ENCODE measurements at places on chromosomes 11 and 22.

GRCh38 chr11:58391879-58392278 lies 14.8 kb downstream of the OR5B3 start:
- no peak for DNase-seq

DNA sequence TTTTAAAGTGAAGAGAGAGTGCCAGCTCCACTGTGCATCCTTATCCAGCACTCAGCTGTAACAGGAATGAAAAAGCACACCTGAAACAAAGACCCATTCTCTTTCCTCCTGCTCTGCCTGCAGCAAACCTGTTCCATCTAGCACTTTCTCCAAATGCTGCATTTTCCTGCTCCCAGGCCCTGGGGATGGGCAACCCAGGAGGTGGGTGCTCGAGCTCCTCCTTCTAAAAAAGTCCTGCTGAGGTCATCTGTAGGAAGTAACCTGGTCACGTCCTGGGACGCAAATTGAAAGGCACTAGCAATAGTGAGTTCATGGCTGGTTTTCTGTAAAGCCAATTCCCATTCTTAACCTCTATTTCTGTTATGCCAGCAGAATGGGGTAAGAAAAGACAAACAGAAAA lies 173.7 kb downstream of the MAML2 start:
- no peak for DNase-seq

- DNase-seq: no peak
These were observed 17.3 kb downstream of the TSPO start for GRCh38 chr22:43168471-43169309.

DNA sequence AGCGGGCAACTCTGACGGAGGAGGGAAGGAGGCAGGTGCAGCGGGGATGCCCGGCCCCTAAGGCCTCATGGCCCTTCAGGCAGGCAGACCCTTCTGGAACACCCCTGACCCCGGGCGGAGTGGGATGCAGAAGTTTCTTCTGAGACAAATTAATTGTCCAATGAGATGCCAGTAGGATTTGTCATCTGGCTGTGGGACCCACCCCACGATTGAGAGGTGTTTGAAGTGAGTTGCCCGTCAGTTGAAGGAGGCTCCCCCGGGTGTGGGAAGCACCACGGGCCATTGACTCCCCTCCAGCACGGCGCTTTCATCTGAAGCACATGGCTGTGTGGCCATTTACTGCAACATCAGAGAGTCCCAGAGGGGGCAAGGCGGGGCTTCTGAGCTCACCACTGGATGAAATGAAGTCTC lies 527.8 kb downstream of the BRD1 start:
- DNase-seq: no peak

GRCh38 chr11:93908689-93909088 lies 58.3 kb upstream of the VSTM5 start:
- DNase-seq: no peak

- DNase-seq: no peak
These were observed 16.2 kb upstream of the MFRP start for GRCh38 chr11:119362741-119363080.

DNA sequence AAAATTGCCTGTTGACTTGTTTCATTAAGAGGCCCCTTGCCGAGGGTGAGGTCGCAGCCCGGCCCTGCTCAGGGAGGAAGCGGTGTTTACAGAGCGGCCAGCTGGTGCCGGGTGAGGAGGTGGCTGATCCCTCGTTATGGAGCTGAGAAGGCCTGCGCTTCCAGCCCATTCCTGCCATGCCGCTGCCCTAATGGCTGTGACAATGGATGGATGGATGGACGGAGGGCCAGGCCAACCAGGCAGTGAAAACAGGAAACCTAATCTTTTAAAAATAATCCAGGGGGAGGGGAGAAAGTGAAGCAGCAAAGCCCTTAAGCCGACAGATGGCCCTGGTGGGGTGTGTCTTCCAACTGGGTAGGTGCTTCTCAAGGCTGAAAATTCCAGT lies 38.5 kb downstream of the BCR start:
- DNase-seq: peak; percentile 85

DNA sequence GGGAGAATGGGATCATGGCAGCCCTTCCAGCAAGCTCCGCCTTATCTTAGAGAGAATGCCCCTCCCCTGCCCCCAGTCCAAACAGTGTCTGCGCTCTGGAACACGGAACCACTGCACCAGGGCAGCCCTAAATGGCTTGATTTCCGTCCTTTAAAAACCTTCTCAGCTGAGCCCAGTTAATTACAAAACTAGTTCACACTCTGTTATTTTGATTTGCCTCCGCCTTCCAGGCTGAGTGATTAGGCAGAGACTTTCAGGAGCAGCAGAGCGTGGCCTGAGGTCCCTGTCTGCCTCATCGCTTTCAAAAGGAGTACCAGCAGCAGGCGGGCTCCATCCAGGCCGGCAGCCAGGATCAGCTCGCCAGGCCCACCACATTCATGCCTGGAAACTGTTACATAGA lies 313.0 kb downstream of the BRD1 start:
- peak; percentile 24 for DNase-seq

All from H7 (cell line).